ENCODE measurements at places on chromosomes 13 and 19. TPM values are rescaled to one million over a fixed set of nuclear protein-coding genes. Genes with fewer than 3 reads are reported as not detected.

The CYSLTR2 gene
- 0.57 TPM for total RNA-seq

DNA sequence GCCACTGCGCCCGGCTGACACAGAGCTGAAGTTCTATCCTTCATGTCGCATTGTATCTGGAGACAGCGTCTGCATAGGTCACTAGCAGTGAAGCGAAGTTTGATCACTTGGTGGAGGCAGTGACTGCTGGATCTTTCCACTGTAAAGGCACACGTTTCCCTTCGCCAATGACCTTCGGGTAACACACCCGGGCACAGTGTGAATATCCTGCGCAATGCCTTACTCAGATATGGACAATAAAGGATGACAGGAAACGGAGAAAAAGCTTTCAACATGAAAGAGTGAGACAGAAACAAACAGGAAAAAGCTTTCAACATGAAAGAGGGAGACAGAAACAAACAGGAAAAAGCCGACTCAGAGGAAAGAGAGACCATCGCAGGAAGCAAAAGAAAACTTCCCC, 17.1 kb downstream of the ARL11 start:
- no peaks in the 10 kb centered on the region for H3K36me3 ChIP-seq
- no peak for DNase-seq
- no peak overlapping the region for H3K4me3 ChIP-seq
- H3K27me3 ChIP-seq: no peaks in the 10 kb centered on the region

The ZSCAN1 gene
- total RNA-seq: 1.1 TPM

GRCh38 chr13:52048516-52048915, 24.0 kb downstream of the UTP14C start:
- no peak overlapping the region for H3K4me3 ChIP-seq
- H3K4me1 ChIP-seq: no peaks in the 10 kb centered on the region
- DNase-seq: no peak
- H3K36me3 ChIP-seq: no peaks in the 10 kb centered on the region
- no peak overlapping the region for H3K27ac ChIP-seq
- H3K27me3 ChIP-seq: no peaks in the 10 kb centered on the region

The TUBA3C gene
- total RNA-seq: not detected

The STOML3 gene
- total RNA-seq: 5.1 TPM

GRCh38 chr13:113472355-113473025, 18.0 kb downstream of the DCUN1D2 start:
- peaks cover 14% of the 10 kb centered on the region for H3K36me3 ChIP-seq
- no peak for DNase-seq
- no peak overlapping the region for H3K4me3 ChIP-seq
- peak overlapping the region; percentile 79 for H3K27ac ChIP-seq
- H3K4me1 ChIP-seq: no peaks in the 10 kb centered on the region
- H3K27me3 ChIP-seq: no peaks in the 10 kb centered on the region

DNA sequence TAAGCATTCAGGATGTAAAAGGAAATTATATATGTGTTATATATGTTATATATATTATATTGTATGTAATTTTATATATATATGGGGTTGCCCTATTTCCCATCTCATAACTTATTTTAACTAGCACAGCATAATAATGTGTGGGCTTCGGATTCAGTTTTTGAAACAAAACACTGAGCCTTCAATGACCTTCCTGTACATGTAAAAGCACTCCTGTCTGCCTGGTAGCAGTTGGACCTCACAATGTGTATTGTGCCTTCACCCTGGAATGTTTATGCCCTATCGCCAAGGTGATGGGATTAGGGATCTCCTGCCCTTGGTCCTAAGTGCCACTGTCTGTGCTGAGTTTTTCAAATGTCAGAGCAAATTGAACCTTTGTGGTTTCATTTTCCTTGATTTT, 968.8 kb downstream of the TUBA3C start:
- H3K27me3 ChIP-seq: no peaks in the 10 kb centered on the region
- H3K4me1 ChIP-seq: no peaks in the 10 kb centered on the region
- H3K4me3 ChIP-seq: no peak overlapping the region
- H3K36me3 ChIP-seq: no peaks in the 10 kb centered on the region
- no peak overlapping the region for H3K27ac ChIP-seq

- DNase-seq: no peak
- H3K4me3 ChIP-seq: no peak overlapping the region
- no peak overlapping the region for H3K27ac ChIP-seq
- no peaks in the 10 kb centered on the region for H3K4me1 ChIP-seq
- peaks cover 52% of the 10 kb centered on the region for H3K36me3 ChIP-seq
Observed at GRCh38 chr19:34226036-34226435, 28.3 kb upstream of the GARRE1 start.

DNA sequence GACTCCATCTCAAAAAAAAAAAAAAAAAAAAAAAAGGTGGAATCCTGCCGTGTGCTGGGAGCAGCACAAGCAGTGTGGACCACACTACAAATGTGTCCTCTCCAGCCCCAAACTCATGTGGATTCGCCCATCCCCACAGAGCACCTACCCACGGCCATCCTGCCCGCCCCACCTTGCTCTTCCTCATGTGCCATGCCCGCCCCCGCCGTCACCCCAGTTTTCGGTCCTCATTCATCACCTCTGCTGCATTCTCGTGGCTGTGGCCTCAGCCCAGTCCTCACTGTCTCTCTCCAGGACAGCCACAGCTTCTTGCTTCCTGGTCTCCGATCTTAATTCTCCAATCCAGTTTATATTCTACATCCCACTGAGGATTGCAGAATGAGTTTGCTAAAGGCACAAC, 80.0 kb upstream of the TM9SF2 start:
- no peaks in the 10 kb centered on the region for H3K27me3 ChIP-seq
- no peak overlapping the region for H3K27ac ChIP-seq
- no peak overlapping the region for H3K4me3 ChIP-seq
- no peak for DNase-seq
- peaks cover 4% of the 10 kb centered on the region for H3K4me1 ChIP-seq

DNA sequence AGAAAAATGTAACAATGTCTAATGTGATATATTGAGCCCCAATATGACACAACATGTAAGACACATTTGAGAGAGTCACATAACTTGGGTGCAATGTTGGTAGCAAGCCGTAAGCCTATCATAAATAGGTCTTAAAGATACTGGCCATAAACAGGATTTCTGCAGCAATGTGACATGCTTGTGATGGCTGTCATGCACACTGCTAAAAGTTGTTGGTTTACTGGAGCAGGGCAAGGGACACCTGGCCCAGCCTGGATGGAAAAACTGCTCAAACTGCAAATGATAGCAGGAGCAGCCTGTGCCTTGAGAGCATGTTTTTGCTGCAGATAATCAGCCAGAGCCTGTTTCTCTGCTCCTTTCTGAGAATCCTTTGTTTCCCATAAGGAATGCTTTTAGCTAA, 136.7 kb upstream of the ZNF91 start:
- no peaks in the 10 kb centered on the region for H3K36me3 ChIP-seq
- no peak overlapping the region for H3K27ac ChIP-seq
- no peaks in the 10 kb centered on the region for H3K27me3 ChIP-seq
- no peak overlapping the region for H3K4me3 ChIP-seq
- no peaks in the 10 kb centered on the region for H3K4me1 ChIP-seq

- H3K27me3 ChIP-seq: no peaks in the 10 kb centered on the region
- DNase-seq: peak; percentile 79
- H3K36me3 ChIP-seq: no peaks in the 10 kb centered on the region
Observed at GRCh38 chr19:39133431-39134270, 8.1 kb downstream of the PAK4 start.

The OLFM2 gene
- total RNA-seq: 5.8 TPM

GRCh38 chr13:34886121-34886875, 55.8 kb upstream of the NBEA start:
- no peak overlapping the region for H3K27ac ChIP-seq
- no peak overlapping the region for H3K4me3 ChIP-seq
- H3K4me1 ChIP-seq: no peaks in the 10 kb centered on the region
- DNase-seq: peak; percentile 6
- no peaks in the 10 kb centered on the region for H3K27me3 ChIP-seq

DNA sequence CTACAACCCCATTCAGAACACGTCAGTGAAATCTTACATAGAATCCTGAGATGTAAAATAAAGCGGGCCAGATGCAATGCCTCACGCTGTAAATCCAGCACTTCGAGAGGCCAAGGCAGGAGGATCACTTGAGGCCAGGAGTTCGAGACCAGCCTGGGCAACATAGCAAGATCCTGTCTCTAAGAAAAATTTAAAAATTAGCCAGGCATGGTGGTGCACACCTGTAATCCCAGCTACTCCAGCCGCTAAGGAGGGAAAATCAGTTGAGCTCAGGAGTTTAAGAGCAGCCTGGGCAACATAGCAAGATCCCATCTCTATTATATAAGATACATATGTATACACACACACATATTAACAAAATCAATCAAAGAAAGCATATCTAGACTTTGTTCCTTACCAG, 41.2 kb downstream of the PEX11G start:
- no peak for DNase-seq
- no peaks in the 10 kb centered on the region for H3K4me1 ChIP-seq
- H3K4me3 ChIP-seq: no peak overlapping the region
- no peaks in the 10 kb centered on the region for H3K27me3 ChIP-seq

GRCh38 chr13:19586904-19587634, 25.7 kb upstream of the TPTE2 start:
- H3K27ac ChIP-seq: no peak overlapping the region
- H3K4me1 ChIP-seq: no peaks in the 10 kb centered on the region
- no peaks in the 10 kb centered on the region for H3K27me3 ChIP-seq
- no peaks in the 10 kb centered on the region for H3K36me3 ChIP-seq
- H3K4me3 ChIP-seq: no peak overlapping the region

- H3K4me1 ChIP-seq: no peaks in the 10 kb centered on the region
- H3K27me3 ChIP-seq: no peaks in the 10 kb centered on the region
- no peak overlapping the region for H3K27ac ChIP-seq
- no peak for DNase-seq
Observed at GRCh38 chr19:35327642-35328041, 1.3 kb upstream of the CD22 start.

DNA sequence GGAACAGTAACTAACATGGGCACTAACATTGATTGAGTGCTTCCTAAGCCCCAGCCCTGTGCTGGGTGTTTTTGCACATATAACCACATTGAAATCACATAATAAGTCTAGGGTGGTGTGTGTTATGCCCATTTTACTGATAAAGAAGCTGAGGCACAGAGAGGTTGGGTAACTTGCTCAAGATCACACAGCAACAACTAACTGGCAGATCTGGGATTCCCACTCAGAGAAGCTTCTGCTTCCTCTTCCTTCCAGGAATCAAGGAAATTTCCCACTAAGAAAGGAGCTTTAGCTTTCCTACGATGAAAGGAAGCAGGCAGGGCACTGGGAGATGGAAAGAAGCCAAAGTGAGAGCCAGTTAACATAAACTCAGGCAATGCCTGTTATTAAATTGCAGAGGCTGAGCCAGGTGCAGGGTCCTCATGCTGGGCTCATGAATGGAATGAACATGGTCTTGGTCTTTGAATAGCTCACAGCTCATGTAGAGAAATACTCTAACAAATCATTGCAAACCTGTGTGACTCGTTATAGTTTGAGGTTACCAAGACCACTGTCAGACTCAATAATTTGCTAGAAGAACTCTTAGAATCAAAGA, 10.1 kb downstream of the SSC5D start:
- no peak overlapping the region for H3K27ac ChIP-seq
- no peaks in the 10 kb centered on the region for H3K36me3 ChIP-seq
- H3K4me1 ChIP-seq: no peaks in the 10 kb centered on the region
- H3K27me3 ChIP-seq: no peaks in the 10 kb centered on the region
- no peak for DNase-seq

Measured in lung (tissue), 17 donors.